ENCODE measurements at places on chromosomes 4 and X.

GRCh38 chr4:52611030-52611555 is 48.0 kb downstream of the USP46 start:
- no peak for DNase-seq

DNA sequence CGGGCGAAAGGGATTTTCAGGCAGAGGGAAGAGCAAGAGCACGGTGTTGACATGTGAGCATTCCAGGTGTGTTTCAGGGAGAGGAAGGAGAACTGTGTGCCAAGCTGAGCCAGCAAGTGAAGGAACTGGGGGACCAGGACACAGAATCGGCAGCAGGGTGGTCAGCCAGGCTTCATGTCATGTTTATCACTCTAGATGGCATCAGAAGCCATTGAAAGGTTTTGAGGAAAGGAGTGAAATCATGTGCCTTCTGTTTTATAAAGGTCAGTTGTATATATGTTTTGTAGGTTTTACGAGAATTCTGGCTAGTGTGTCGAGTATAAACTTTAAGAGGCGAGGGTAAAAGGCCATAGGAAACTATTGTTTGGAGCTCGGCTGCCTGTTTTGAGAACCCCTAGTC is 682.3 kb downstream of the TRIML1 start:
- no peak for DNase-seq

GRCh38 chr4:72987741-72988729 is 81.5 kb downstream of the COX18 start:
- DNase-seq: no peak

- no peak for DNase-seq
These were observed 42.4 kb downstream of the USP9X start for GRCh38 chrX:41127477-41128192.

All from GM06990 (cell line).